ENCODE measurements at places on chromosomes 12 and 14.

- H3K4me1 ChIP-seq: no peaks in the 10 kb centered on the region
- no peak for DNase-seq
- H3K27me3 ChIP-seq: no peaks in the 10 kb centered on the region
- H3K36me3 ChIP-seq: no peaks in the 10 kb centered on the region
- H3K27ac ChIP-seq: no peak overlapping the region
- H3K4me3 ChIP-seq: no peak overlapping the region
Measured at GRCh38 chr14:92564344-92565039, 50.9 kb downstream of the RIN3 start.

DNA sequence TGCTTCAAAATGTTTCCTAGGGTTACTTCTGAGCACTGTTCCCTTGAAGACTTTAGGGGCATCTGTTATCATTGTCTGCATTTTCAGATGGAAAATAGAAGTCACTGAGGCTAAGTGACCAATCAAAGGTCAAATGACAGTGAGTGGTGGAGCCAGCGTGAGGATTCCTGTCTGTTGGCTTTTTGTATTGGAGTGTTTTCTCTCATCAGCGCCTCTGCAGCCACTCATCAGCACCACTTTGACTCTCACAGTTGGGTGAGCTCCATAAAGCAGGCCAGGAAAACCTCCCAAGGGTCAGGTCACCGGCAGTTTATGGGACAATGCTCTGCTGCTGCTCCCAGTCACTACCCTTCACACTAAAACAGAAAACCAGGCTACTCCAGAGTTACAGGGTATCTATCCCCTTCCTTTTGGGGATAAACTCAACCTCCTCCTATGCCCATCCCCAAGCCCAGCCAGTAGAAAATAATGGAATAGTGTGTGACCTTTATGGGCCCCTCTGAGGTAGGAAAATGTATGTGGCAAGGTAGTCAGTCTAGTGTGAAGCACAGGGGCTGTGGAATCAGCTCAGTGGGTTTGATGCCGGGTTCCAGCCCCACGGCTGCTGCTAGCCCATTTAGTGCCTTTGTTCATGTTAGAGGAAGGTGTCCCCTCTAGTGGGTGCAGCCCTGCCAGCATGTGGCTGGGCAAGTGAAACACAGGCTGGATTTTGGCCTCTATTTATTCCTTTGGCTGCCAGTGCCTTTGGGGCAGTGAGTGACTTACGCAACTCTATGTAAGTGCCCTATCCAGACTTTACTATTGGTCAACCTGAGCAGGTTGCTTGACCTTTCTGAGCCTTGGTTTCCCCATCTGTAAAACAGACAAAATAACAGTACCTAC is 133.8 kb upstream of the CPM start:
- no peak overlapping the region for H3K27ac ChIP-seq
- no peaks in the 10 kb centered on the region for H3K36me3 ChIP-seq
- H3K27me3 ChIP-seq: no peaks in the 10 kb centered on the region

DNA sequence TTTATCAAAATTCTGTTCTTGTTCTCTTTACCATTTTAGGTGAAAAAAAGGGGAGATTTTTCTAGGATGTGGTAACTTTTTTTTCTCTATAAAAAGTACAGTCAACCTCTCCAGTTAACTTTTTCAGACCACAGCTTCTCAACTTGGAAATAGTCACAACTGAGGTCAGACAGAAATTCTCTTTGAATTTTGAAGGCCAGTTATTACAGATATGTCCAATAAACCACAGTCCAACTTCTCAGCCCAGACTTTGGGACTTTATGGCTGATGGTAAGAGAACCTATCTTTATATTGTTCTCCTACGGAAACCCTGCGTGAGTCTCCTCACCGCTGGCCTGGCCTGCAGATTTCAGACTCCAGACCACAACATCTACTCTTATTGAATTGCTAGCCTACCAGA is 176.7 kb downstream of the DACT1 start:
- no peaks in the 10 kb centered on the region for H3K36me3 ChIP-seq
- DNase-seq: no peak
- H3K27ac ChIP-seq: no peak overlapping the region
- H3K4me1 ChIP-seq: peaks cover 3% of the 10 kb centered on the region
- no peaks in the 10 kb centered on the region for H3K27me3 ChIP-seq
- H3K4me3 ChIP-seq: no peak overlapping the region

DNA sequence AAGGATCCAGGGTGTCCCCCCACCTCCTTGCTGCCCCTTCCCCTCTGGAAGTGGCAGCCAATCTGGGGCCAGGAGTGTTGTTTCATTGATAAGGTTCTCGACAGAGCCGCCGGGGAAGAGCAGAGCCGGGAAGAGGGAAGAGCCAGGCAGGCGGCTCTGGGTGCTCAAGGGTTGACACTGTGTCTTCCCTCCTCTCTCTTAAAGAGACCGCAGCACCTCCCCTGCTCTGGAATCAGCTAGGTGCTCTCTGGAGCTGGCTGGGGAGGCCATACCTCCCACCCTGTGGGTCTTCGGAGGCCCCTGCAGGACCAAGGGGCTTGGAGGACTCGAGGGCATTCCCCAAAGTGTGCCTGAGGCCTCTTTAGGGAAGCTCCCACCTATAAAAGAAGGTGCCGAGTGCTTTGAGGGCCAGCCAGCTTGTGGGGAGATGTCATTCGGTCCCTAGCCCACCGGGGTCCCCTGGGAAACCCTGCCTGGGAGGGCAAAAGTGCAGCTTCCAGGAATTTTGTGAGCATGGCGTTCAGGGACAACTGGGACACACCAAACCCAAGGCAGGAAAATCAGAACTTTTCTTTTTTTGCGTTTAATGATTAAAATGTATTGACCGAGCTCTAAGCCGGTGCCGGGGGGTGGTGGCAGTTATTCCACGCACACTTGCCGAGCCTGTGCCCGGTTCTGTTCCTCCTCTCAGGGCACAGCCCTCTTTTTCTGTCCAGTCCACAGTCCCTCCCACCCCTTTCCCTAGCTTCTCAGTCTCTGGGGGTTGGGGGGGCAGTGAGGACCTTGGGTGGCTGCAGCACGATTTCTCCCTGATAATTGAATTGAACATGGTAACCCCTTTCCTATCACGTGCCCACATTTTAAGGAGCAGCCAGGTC is 3.0 kb downstream of the SETD1B start:
- H3K4me1 ChIP-seq: peaks cover 50% of the 10 kb centered on the region
- peak overlapping the region; percentile 33 for H3K27ac ChIP-seq
- peak overlapping the region; percentile 71 for H3K4me3 ChIP-seq
- H3K27me3 ChIP-seq: no peaks in the 10 kb centered on the region
- DNase-seq: no peak

DNA sequence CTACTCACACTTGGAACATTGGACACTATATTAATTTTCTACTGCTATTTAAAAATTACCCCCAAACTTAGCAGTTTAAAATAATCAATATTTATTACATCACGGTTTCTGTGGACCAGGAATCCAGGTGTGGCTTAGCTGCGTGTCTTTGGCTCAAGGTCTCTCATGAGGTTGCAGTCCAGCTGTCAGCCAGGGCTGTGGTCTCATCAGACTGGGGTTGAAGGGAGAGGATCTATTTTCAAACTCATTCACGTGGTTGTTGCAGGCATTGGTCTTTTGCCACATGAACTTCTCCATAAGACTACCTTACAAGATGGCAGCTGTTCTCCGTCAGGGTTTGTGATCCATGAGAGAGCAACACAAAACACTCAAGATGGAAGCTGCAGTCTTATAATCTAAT is 343.0 kb downstream of the BCAT1 start:
- H3K36me3 ChIP-seq: no peaks in the 10 kb centered on the region
- H3K27ac ChIP-seq: no peak overlapping the region
- H3K27me3 ChIP-seq: no peaks in the 10 kb centered on the region
- no peak overlapping the region for H3K4me3 ChIP-seq
- DNase-seq: no peak

- peak within 1 kb of the TSS; percentile 88 for H3K27ac ChIP-seq
- peak within 1 kb of the TSS; percentile 84 for H3K4me3 ChIP-seq
- no peaks in the 10 kb centered on the region for H3K27me3 ChIP-seq
- no peaks in the 10 kb centered on the region for H3K36me3 ChIP-seq
Measured at GRCh38 chr12:111598637-111599452, at the start of gene ATXN2. TSS of gene ATXN2 (minus strand) at chr12:111599315. CDS start at chr12:111599034, 281 bp downstream.

DNA sequence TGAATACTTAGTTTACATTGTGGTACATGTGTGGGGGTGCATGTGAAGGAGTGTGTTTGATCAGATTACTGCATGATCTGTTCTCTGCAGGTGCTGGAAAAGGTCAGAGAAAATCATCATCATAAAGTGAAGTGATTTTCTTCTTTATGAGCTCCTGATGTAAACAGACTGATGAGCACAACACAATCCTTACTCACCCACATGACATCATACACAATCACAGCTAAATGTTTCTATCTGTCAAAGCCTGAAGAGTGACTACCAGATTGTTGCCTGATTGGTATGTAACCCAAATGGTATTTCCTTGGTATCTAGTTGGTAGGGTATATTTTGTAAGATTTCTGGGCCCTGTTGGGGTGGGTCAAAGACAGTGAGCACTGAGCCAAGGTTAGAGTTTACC is 270.8 kb downstream of the FOXG1 start:
- no peak for DNase-seq
- H3K36me3 ChIP-seq: no peaks in the 10 kb centered on the region
- no peaks in the 10 kb centered on the region for H3K4me1 ChIP-seq
- H3K4me3 ChIP-seq: no peak overlapping the region

DNA sequence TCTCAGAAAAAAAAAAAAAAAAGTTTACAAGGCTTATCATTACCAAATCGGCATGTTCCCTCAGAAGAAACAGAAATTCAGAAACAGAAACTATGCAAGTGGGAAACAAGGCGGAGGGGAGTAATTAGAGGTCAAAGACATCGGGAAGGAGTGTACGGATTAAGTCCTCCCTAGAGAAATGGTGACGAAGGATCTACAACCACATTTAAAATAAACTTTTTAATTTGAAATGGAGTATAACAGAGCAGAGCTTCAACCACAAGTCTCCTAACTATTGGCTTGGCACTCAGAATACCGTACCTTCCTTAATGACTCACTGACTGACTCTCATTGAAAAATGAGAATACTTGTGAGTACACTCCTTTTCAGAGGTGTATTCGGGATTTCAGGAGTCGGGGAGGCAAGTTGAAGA is 908 bp downstream of the ENTPD5 start:
- no peaks in the 10 kb centered on the region for H3K36me3 ChIP-seq
- DNase-seq: no peak
- peak overlapping the region; percentile 93 for H3K4me3 ChIP-seq
- no peaks in the 10 kb centered on the region for H3K27me3 ChIP-seq
- peaks cover 12% of the 10 kb centered on the region for H3K4me1 ChIP-seq
- H3K27ac ChIP-seq: peak overlapping the region; percentile 95

DNA sequence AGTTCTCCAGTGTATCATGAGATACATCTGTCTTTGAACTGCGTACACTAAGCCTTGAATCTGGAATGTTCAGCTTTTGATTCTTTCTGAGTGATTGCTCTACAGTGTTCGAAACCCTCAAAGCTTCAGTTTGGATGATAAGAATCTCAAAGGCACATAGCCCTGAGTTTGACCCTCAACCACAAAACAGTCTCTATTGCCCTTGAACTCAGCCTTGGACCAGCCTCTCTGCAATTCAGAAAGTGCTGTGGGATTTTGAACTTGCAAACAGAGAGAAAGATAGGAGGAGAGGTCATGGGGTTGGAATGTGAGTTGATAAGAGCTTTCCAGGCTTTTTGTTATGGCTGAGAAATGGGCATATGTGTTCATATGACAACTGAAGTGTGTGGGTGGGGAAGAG is 100.3 kb downstream of the MYRFL start:
- no peaks in the 10 kb centered on the region for H3K27me3 ChIP-seq
- no peak overlapping the region for H3K4me3 ChIP-seq
- no peak overlapping the region for H3K27ac ChIP-seq
- H3K4me1 ChIP-seq: no peaks in the 10 kb centered on the region

GRCh38 chr12:78209846-78210505 is 379.3 kb downstream of the NAV3 start:
- H3K4me3 ChIP-seq: no peak overlapping the region
- DNase-seq: peak; percentile 71
- H3K27ac ChIP-seq: peak overlapping the region; percentile 85
- H3K36me3 ChIP-seq: no peaks in the 10 kb centered on the region
- H3K4me1 ChIP-seq: peaks cover 11% of the 10 kb centered on the region

DNA sequence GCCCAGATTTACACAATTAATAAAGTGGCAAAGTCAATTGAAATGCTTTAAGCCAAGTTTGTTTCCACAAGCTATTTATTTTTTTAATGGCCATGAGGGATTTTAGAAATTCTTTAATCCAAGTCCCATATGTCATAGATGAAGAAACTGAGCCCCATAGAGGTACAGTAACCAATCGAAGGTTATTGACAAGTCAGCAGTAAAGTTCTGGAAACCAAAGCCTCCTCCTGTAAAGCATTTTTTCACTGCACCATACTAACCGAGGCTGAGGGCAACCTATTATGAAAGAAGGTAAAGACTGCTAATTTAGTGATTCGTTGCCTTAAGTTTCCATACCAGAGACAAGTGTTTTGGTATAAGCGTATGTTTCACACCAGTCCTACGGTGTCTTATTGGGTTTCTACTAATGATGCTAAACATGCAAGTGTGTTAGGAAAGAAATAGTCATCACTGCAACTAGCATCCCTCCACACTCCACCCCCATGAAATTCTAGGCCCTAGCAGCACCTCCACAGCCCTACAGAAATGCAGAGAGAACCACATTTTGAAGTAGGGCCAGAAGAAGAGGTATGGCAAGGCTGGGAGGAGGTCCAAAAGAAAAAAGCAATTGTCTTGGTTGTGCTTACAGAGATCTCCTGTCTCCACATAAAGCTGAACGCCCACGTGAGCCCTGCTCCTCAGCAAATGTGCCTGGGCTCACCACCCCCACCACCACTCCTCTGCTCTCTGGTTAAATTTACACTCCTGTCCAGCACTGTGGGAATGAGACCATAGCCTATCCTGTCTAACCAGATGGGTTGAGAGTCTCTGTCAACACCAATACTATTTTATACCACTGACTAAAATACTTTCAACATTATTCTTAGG is 271.1 kb upstream of the G2E3 start:
- no peak overlapping the region for H3K4me3 ChIP-seq
- H3K27ac ChIP-seq: no peak overlapping the region
- no peaks in the 10 kb centered on the region for H3K4me1 ChIP-seq
- H3K27me3 ChIP-seq: no peaks in the 10 kb centered on the region
- no peak for DNase-seq

DNA sequence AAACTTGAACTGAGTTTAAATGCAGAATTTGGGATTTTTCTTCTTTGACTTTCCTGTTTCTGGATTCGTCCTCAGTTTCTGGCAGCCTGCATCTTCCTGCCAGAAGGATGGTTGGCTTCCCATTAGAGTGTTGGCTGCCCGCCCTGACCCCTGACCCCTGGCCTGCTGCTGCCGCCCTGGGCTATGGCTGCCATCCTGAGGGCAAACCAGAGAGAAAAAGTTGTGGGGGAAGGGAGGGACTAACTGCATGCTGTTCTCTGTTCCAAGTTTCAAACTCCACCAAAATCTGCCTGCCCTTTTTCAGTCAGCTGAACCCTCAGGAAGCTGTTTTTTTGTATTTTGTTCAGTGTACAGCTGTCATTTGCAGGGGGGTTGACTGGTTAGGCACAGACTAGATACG is 48.4 kb downstream of the FNTB start:
- H3K4me1 ChIP-seq: peaks cover 12% of the 10 kb centered on the region
- H3K4me3 ChIP-seq: no peak overlapping the region
- no peaks in the 10 kb centered on the region for H3K27me3 ChIP-seq

DNA sequence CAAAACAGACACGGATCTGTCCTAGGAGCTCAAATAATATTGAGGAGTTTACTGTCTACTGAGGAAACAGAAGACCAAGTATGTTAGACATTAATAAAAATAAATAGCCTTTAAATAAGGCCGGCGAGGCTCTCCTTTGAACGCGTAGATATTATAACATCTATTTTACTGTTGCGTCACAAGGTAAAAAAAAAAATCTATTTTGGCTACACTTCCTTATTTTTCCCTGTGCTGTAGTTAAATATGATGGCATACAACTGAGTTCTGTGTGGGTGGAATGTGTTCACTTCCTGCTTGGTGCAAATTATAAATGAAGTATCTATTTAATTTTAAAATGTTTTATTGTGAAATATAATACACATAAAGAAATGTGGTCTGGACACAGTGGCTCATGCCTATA is 17.2 kb upstream of the RAD52 start:
- no peak overlapping the region for H3K27ac ChIP-seq
- H3K36me3 ChIP-seq: no peaks in the 10 kb centered on the region
- no peaks in the 10 kb centered on the region for H3K27me3 ChIP-seq

Data from spinal cord (tissue), 10 donors.